ENCODE measurements at places on chromosomes 3 and 15. TPM values are rescaled to one million over a fixed set of nuclear protein-coding genes. Genes with fewer than 3 reads are reported as not detected.

DNA sequence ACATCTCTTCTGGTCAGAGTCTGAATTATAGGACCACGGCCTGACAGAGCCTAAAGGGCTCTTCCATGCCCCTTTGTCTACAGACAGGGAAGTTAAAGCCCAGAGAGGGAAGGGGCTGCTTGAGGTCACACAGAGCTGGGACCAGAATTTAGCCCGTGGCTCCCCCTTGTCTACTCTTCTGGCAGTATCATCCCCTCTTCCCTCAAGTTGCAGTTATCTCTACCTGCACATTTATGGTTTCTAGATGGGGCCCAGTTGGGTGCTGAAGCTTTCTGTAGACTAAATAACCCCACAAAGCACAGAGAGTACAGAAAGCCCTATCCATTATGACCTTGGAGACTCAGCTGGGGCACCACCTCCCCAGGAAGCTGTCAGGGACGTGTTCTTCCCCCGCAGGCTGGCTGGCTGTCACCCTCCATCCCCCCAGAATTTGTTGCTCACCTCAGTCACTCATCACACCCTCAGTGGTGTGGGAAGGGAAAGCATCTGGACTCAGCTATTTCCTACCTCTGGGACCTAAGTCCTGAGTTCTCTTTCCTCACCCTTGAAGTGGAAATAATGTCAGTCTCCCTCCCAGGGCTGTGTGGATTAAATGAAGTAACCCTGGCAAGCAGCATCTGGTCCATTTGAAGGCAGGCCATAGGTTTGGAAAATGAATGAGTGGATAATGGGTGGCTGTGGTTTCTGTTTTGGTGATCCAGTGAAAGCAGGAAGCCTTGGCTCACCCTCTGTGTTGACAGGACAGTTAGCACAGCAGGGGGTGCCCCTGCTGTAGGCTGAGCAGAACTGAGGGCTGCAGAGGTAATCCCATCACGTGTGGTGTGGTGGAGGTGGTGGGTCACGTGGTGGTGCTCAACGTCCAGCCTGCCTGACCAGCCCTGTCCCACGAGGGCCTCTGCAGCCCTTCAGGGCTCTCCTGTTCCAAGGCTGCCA is 16.3 kb downstream of the ACOX2 start:
- no peak for DNase-seq

GRCh38 chr3:45258317-45258716 is 32.2 kb upstream of the TMEM158 start:
- DNase-seq, result no peak

GRCh38 chr3:132543011-132543739 is 53.9 kb upstream of the ACKR4 start:
- no peak for DNase-seq

DNA sequence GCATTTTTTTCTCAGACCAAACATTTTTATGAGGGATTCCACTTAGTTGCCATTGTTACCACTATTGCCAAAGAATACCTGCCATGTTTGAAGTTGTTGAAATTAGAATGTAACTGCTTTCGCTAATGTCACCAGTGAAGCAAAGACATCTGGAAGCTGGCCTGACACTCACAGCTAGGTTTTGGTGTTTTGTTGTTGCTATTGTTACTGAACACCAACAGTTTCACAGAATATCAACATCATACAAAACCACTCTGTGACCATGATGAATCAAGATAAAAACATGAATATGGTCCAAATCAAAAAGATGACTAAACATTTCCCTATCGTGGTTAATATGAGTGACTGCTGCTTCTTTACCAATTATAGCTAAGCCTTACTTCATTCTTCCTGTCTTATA is 6.9 kb upstream of the CFAP20DC start:
- no peak for DNase-seq

DNA sequence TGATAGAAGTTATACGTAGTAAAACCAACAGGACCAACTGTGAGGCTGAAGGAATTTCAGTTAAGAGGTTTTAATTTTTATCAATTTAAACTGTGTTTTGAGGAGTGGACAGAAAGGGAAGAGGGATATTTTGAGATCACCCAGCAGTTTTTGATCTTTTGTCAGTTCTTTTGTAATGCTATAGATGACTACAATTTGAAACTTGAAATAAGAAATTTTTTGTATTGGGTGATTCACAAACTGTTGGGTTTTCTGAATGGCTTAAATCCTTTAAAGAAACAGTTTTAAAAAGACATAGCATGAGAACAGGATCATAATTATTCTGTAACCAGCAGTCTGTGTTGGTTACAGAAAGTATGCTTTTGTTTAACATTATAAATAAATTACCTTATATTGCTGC is 67.4 kb downstream of the TCF12 start:
- no peak for DNase-seq

- DNase-seq, result no peak
Measured at GRCh38 chr15:27798807-27799206, 300.3 kb downstream of the OCA2 start.

The ARPP21 gene
- total RNA-seq, result 8.1 TPM

The DLEC1 gene
- total RNA-seq, result 0.32 TPM

The RBP2 gene
- total RNA-seq, result not detected
